Testis (tissue), 5 donors: ENCODE measurements at places on chromosomes 5 and 9. TPM values are rescaled to one million over a fixed set of nuclear protein-coding genes. Genes with fewer than 3 reads are reported as not detected.

DNA sequence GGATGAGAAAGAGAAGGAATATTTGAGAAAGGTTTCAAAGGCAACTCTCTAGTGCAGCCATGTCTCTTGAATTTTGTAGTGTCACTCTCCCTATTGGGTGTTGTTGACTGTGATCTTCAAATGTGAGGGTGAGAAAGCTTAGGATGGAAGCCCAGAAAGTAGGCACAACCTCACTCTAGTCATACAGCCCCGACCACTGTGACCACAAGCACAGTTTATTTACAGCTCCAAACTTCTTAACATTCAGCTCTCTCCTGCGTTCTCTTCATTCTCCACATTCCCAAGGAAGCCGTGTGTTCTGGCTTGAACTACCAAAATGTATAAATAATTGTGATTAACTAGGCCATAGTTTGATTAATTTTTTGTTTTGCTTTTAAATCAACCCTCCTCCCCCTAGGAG is 542.9 kb downstream of the LRRC70 start:
- H3K27ac ChIP-seq = no peak overlapping the region
- DNase-seq = no peak
- no peaks in the 10 kb centered on the region for H3K4me1 ChIP-seq
- no peaks in the 10 kb centered on the region for H3K27me3 ChIP-seq
- no peak overlapping the region for H3K4me3 ChIP-seq

DNA sequence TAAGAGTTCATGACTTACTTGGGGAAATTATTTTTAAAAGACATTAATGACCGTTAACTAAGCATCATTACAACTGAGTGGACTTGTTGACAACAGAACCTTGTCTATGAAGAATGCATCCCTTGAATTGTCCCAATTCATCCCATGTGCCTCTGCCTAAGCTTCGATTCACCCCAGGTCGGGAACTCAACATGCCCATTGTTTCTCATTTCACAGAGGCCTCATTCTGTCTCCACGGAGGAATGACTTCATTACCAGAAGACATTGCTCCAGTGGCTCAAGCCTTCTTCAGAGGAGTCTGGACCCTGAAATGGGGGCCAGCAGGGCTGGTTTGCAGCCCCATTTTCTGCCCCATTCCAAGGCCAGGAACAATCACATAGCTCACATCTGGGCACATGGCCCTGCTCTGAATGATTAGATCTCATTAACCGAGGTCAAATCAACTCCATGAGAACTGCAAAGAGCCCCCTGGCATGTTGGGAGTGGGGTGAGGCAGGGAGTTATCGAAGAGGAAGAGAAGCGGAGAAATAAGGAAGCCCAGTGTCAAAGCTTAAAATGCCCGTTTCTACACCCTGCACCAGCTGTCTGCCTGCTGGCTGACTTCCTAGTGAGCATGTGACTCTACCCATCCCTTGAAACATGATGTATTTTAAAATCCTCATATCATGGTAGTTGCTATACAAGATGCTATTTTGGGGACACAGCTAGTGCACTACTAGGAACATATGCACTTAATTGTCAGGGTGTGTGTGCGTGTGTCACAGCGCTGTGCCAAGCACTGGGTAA is 137.3 kb downstream of the LHFPL2 start:
- H3K27ac ChIP-seq = no peak overlapping the region
- H3K4me3 ChIP-seq = no peak overlapping the region
- no peak for DNase-seq
- peaks cover 17% of the 10 kb centered on the region for H3K4me1 ChIP-seq
- H3K27me3 ChIP-seq = no peaks in the 10 kb centered on the region

DNA sequence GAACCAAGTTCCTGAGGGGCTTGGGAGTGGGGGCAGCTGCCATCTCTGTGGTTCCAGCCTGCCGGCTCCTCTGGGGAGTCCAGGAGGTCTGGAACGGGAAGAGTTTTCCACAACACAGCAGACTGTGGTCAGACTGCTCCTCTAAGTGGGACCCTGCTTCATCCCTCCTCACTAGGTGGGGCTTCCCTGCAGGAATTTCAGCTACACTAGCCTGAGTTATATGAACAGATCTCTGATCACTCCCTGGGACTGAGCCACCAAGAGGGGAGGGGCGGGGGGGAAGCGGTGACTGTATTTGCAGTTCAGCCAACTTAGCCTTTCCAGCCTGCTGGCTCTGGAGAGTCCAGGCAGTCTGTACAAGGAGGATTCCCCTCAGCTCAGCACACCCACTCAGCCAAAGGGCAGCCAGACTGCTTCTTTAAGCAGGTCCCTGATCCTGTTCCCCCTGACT is 19.4 kb downstream of the DTWD2 start:
- H3K4me1 ChIP-seq = no peaks in the 10 kb centered on the region
- H3K36me3 ChIP-seq = no peaks in the 10 kb centered on the region
- DNase-seq = no peak
- H3K27ac ChIP-seq = no peak overlapping the region
- H3K4me3 ChIP-seq = no peak overlapping the region

DNA sequence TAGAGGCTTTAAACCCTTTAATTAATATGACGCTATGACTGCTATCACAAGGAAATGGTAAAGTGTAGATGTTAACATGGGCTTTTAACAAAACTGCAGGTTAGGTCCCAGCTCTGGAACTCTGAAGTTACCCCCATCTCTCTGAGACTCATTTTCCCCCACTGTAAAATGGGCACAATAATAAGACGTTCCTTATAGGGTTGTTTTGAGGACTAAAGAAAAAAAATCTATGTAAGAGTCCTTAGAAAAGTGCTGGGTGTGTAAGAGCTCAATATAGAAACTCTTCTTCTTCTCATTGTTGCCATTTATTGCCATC is 45.8 kb upstream of the STK32A start:
- H3K27me3 ChIP-seq = no peaks in the 10 kb centered on the region
- no peak overlapping the region for H3K4me3 ChIP-seq
- no peaks in the 10 kb centered on the region for H3K36me3 ChIP-seq
- DNase-seq = no peak
- no peak overlapping the region for H3K27ac ChIP-seq
- H3K4me1 ChIP-seq = no peaks in the 10 kb centered on the region

DNA sequence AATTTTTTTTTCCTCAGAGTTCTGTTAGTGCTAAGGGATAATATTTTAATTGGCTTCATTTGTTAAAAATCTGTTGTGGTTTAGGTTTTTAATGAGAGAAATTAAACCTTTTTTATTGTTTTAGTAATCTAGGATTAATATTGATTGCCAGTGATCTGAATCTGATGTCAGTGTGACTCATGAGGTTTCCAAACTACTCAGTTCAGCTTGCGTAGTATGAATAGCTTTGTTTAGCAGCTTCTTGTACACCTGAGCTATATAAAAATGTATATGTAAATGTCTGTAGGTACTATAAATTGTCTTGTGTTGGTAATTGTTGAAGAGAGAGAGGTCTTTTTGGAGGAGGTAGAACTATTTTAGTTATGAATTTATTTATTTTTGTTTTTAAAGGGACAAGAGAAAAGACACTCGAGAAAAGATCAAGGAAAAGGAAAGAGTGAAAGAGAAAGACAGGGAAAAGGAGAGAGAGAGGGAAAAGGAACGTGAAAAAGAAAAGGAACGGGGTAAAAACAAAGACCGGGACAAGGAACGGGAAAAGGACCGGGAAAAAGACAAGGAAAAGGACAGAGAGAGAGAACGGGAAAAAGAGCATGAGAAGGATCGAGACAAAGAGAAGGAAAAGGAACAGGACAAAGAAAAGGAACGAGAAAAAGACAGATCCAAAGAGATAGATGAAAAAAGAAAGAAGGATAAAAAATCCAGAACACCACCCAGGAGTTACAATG is 26.3 kb downstream of the SREK1 start:
- DNase-seq = no peak
- H3K4me1 ChIP-seq = no peaks in the 10 kb centered on the region
- H3K4me3 ChIP-seq = no peak overlapping the region
- H3K27me3 ChIP-seq = no peaks in the 10 kb centered on the region

The ENTREP1 gene
- 7.9 TPM for total RNA-seq

GRCh38 chr9:90909225-90909624 is 107.6 kb downstream of the SYK start:
- H3K36me3 ChIP-seq = no peaks in the 10 kb centered on the region
- no peaks in the 10 kb centered on the region for H3K4me1 ChIP-seq
- no peak overlapping the region for H3K27ac ChIP-seq

- H3K27ac ChIP-seq = no peak overlapping the region
- H3K4me3 ChIP-seq = no peak overlapping the region
- DNase-seq = no peak
- no peaks in the 10 kb centered on the region for H3K27me3 ChIP-seq
- H3K4me1 ChIP-seq = peaks cover 9% of the 10 kb centered on the region
- H3K36me3 ChIP-seq = no peaks in the 10 kb centered on the region
These were observed 59.2 kb downstream of the OTULIN start for GRCh38 chr5:14723701-14724132.

The RUSC2 gene
- 28.7 TPM for total RNA-seq

DNA sequence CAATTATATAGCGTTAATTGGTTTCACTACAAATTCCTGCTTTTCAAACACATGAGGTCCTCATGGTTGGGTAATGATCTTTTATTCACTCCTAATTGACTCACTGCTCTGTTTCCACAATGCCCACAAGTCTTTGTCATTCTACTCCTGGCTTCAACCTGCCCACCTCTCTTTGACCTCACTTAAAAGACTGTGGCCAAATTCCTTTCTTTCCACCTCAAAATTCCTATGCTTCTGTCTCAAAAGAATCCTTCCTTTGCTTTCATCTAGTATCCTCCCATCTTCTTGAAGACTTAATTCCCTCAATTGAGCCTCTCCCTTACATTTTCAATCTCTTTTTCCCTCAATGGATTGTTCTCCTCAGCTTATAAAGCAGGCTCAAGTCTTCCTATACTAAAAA is 4.9 kb downstream of the APBA1 start:
- no peaks in the 10 kb centered on the region for H3K27me3 ChIP-seq
- no peaks in the 10 kb centered on the region for H3K36me3 ChIP-seq
- DNase-seq = no peak
- H3K4me1 ChIP-seq = peaks cover 3% of the 10 kb centered on the region
- no peak overlapping the region for H3K4me3 ChIP-seq
- no peak overlapping the region for H3K27ac ChIP-seq

DNA sequence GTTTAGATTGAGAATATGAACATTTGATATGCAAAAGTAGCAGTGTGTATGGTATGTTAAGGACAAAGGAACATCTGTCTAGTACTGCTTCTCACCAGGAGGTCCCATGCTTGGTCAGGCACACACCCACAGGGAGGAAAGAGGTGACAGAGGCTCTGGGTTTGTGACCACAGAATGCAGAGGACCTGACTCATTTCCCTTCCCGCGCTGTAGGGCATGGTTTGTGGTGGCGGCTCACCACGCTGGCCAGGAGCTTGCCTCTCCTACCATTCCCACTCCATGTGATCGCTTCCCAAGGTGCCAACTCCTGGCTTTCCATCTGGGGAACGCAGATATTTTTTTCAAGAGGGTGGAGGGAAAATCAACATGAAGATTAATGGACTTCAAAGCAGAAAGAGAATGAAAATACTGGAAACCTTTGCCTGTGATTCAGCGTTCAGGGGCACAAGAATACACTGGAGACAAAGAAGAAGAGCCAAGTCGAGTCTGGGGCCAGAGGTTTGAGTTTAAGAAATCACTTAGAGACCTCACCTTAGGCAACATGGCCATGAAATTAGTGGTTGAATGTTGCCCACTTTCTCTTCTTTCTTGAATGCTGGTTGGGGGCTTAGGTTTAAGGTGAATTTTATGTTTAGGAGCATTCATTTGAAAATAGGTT is 477.8 kb downstream of the CCDC171 start:
- no peak overlapping the region for H3K27ac ChIP-seq
- no peaks in the 10 kb centered on the region for H3K27me3 ChIP-seq
- H3K4me3 ChIP-seq = no peak overlapping the region
- DNase-seq = no peak
- H3K36me3 ChIP-seq = no peaks in the 10 kb centered on the region

The DDX4 gene
- 85.8 TPM for total RNA-seq

- no peak for DNase-seq
- no peak overlapping the region for H3K27ac ChIP-seq
- H3K36me3 ChIP-seq = no peaks in the 10 kb centered on the region
- H3K4me3 ChIP-seq = no peak overlapping the region
- no peaks in the 10 kb centered on the region for H3K4me1 ChIP-seq
- H3K27me3 ChIP-seq = no peaks in the 10 kb centered on the region
These were observed 62.7 kb upstream of the GRAMD2B start for GRCh38 chr5:126360467-126360866.

- H3K36me3 ChIP-seq = no peaks in the 10 kb centered on the region
- H3K27ac ChIP-seq = no peak overlapping the region
- no peaks in the 10 kb centered on the region for H3K4me1 ChIP-seq
- no peak for DNase-seq
These were observed 140.7 kb downstream of the SREK1 start for GRCh38 chr5:66284588-66285342.

The DNAJC21 gene
- total RNA-seq = 75.4 TPM

DNA sequence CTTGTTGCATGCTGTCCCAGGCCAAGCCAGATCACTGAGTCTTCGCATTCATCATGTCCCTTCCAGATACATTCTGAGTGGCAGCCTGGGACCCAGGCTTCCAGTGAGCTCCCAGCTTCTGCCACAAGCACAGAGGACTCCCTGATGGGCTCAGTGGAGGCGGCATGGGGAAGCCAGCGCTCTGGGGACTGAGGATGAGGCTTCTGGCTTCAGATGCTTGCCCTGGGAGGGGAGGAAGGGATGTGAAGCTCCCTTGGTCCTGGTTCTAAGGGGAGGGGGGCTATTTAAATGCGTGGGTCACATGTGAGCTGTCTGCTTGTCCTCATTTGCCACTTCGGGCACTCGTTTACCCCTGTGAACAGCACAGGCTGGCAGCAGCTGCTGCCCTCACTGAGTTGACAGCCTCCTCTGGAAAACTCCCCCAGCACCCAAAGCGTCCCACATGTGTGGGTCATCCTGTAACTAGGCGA is 174.0 kb downstream of the NR3C1 start:
- no peaks in the 10 kb centered on the region for H3K36me3 ChIP-seq
- H3K4me1 ChIP-seq = no peaks in the 10 kb centered on the region
- no peaks in the 10 kb centered on the region for H3K27me3 ChIP-seq
- no peak for DNase-seq
- no peak overlapping the region for H3K4me3 ChIP-seq
- H3K27ac ChIP-seq = no peak overlapping the region

- no peak overlapping the region for H3K27ac ChIP-seq
- no peaks in the 10 kb centered on the region for H3K27me3 ChIP-seq
- peaks cover 5% of the 10 kb centered on the region for H3K4me1 ChIP-seq
- H3K36me3 ChIP-seq = no peaks in the 10 kb centered on the region
- no peak overlapping the region for H3K4me3 ChIP-seq
These were observed 4.0 kb downstream of the FCHSD1 start for GRCh38 chr5:141647242-141647641.

DNA sequence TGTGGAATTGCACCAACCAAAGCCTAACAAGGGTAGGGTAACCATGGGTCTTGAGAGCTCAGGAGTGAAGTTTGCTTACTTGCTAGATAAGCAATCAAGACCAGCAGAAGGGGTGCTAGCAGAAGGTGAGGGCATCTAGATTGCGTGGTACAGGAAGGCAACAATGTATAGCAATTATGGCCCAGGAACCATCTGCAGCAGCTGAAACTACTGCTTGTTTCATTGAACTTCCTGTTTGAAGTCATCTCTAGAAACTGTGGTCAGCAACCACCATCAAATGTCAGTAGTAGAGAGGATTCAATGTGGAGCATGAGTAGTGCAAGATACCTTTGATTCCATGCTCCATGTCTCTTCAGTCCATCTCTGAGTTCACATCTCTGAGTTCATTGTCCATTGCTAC is 462.1 kb upstream of the GRAMD2B start:
- H3K36me3 ChIP-seq = no peaks in the 10 kb centered on the region
- no peaks in the 10 kb centered on the region for H3K27me3 ChIP-seq
- no peak for DNase-seq
- no peak overlapping the region for H3K4me3 ChIP-seq
- H3K27ac ChIP-seq = no peak overlapping the region
- no peaks in the 10 kb centered on the region for H3K4me1 ChIP-seq
